ENCODE measurements at places on chromosomes 13 and 19.

- DNase-seq: no peak
Observed at GRCh38 chr13:39259371-39260140, 221.3 kb downstream of the NHLRC3 start.

DNA sequence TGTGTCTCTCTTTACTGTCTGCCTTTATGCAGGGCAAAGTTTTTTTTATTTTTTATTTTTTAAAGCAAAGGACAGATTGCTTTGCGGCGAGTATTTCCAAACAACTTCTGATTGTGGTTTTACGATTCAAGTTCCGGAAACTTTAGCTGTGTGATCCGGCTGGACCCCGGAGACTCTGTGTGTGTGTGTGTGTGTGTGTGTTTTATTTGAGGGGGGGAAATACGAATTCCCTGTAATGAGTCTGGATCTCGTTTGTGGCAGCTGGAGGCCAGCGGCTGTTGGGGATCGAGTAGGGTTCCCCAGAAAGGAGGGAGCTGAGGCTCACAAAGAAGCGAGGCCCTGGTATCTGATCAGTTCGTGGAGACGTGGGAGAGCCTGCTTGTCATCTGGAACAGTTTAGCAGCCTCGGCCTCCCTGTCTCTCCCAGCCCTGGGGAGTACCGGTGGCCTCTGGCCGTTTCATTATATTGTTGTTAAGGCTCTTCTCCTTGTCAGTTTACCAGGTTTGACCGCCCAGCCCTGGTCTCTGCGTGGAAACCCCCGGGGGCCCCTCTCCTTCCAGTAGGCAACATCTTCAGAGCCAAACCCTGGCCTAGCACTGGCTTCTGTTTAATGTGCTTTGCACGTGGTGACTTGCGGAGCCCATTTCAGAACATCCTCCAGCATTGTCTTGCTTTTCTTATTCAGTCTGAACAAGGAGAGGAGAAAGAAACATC is 1.3 kb downstream of the FARP1 start:
- DNase-seq: no peak

DNA sequence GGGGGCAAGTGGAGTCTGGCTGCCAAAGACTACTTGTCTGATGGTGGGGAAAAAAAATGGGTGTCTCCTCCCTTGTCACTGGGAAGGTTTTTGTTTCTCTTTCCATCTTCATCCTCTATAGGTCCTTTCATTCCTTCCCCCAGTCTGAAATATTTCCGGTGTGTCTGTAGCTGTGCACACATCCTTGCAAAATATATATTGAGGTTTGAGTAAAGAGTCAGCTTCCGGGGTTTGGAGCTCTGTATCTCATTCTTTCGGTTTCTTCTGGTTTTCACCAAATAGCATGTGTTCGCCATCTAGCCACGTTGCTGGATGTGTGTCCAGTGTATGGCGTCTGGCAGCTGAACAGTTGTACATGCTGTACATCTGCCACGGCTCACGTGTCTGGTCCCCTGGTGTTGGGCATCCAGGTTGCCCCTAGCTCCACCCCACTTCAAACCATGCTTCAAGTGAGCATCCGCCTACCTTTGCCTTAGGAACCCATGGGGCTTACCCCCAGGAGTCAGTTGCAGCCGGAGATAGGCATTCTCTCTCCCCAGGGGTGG is 142.2 kb downstream of the SIPA1L3 start:
- peak; percentile 74 for DNase-seq

GRCh38 chr19:16449330-16449961 is 22.3 kb downstream of the EPS15L1 start:
- DNase-seq: no peak

DNA sequence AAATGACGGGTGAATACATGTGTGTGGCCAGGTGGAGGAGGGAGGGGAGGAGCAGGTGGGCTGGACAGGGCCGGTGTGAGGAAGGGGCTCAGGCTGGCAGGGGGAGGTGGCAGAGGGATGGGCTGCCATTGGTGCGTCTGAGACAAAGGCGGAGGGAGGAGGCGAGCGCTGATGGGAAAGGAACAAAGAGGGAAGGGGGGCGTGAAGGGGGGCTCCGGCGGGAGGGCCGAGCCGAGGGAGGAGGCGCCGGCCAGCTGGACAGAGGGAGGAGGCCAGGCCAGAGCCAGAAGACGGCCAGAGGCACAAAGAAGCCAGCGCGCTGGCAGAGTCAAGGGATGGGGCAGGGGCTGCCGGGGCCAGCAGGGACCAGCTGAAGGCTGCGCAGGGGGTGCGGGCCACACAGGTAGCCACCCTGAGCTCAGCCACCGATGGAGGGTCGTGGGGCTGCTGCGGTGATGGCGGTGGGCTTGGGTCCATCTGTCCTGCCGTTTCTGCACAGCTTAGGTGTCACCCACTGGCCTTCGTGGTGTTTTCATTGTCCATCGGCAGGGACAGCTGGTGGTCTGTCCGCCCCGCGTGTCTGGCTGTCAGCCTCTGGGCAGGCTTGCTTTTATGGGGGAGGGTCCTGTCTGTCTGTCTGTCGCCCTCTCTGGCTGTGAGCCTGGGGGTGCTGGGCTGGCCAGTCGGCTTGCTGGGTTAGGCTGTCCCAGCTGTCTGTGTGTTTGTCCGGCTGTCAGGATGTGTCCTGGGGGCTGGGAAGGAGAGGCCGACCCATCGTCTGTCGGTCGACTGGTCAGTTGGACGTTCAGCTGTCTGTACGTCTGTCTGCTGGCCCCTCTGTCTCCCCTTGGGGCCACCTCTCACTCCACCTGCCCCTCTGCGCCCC is 2.2 kb downstream of the APC2 start:
- no peak for DNase-seq

- no peak for DNase-seq
Observed at GRCh38 chr19:55618426-55618825, 5.9 kb downstream of the ZNF784 start.

DNA sequence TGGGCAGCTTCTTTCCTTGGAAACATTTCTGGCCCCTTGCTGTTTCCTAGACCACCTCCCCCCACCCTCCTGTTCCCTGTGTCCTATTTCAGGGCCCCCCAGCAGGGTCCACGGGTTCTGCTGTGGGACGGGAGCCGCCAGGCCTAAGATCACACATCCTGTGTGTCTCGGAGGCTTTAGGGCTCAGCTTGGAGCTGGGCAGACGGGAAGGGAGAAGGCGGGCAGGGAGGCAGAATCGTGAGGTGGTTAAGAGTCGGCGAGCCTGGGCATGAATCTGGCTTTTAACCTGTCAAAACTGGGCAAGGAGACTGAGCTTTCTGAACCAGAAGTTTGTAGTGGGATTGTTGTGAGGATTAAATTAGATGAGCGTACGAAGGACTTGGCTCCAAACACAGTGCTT is 4.8 kb downstream of the KCNC3 start:
- no peak for DNase-seq

- no peak for DNase-seq
Observed at GRCh38 chr13:21121616-21122015, 54.7 kb downstream of the SKA3 start.

- no peak for DNase-seq
Observed at GRCh38 chr13:30354493-30355383, 47.4 kb upstream of the KATNAL1 start.

DNA sequence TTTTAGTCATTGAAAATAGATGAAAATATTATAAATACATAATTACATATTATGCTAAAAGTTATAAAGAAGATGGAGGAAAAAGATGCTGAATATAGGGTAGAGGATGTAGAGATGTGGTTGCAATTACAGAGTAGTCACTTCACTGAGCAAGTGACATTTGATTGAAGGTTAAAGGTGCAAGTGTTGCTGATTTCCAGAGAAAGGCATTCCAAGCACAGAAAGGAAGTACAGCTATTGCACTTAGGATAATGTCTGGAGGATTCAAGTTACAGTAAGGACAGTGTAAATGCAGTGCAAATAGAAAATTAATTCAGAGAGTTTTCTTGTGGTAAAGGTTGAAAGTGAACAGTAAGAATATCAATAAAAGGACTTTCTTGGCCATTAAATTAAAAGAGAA is 1721.8 kb downstream of the PCDH9 start:
- no peak for DNase-seq

DNA sequence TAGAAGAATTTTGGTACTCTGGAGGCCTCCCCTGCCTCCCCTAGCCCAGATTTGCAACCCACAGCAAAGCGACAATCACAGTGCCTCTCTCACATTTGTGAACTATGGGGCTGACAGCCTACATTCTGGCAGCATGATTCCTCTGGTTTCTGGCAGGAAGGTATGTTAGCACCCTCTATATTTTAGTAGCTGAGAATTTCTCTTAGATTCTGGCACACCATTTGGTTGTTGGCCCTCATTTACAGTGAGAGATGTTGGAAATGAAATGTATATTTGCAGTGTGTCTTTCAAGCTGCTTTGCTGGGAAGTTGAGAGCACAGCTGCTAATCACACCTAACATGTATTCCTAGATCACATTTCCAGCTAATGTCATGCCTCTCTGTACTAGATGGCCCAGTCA is 735.0 kb downstream of the FGF9 start:
- no peak for DNase-seq

- peak; percentile 81 for DNase-seq
Observed at GRCh38 chr19:16367261-16367683, 42.6 kb downstream of the KLF2 start.

- no peak for DNase-seq
Observed at GRCh38 chr13:106182404-106182803, 353.1 kb downstream of the EFNB2 start.

DNA sequence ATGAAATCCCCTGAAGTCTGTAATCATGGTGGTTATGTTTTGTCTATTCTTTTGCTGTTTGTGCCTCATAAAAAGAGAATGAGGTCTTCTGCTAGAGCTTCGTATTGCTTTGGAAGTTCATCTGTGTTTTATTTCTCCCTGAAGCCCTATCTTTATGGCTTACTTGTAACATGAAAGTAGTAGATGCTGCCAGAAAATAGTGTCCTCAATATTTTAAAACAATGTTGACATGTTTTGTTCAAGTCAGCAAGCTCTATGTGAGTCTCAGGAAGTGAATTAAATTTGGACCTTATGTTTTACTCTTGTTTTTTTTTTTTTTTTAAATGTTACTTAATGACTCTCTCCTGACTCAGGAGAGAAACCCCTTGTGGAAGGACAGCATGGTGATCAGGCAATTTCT is 130.5 kb downstream of the B3GLCT start:
- no peak for DNase-seq

DNA sequence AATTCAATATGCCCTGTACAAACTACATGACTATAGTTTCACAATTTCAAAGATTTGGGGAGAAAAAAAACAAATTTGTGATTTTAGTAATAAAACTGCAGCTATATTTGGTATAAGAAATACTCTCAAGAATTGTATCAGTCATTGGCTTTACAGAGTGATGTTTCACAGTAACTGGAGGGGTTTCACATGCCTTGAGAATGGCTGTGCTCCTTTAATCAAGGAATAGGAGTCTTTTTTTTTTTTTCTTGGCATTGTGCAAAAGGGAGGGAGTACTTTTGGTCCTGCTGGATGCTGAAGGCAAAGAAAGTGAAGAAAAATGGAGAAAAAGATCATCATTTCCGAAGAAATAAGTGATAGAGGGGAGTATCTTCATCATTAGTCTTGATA is 6.8 kb downstream of the ZNF507 start:
- no peak for DNase-seq

DNA sequence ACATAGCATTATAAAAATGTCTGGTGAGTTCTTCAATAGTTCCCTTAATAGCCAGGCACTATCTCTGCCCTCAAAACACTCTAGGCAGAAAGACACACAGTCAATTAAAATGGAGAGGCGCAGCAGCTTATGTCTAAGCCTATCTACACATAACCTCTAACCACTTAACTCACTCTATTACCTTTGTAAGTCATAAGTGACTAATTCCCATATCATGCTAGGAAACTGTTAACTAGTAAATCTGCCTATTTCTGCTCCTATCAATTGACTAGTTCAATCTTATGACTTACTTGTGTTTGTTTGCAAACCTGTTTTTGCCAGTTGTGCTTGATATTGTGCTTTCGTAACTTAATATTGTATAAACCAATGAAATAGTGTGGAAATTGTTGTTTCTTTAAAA is 3.2 kb downstream of the CCDC122 start:
- DNase-seq: no peak

- peak; percentile 82 for DNase-seq
Observed at GRCh38 chr19:48539503-48540096, 12.4 kb upstream of the SULT2B1 start.

DNA sequence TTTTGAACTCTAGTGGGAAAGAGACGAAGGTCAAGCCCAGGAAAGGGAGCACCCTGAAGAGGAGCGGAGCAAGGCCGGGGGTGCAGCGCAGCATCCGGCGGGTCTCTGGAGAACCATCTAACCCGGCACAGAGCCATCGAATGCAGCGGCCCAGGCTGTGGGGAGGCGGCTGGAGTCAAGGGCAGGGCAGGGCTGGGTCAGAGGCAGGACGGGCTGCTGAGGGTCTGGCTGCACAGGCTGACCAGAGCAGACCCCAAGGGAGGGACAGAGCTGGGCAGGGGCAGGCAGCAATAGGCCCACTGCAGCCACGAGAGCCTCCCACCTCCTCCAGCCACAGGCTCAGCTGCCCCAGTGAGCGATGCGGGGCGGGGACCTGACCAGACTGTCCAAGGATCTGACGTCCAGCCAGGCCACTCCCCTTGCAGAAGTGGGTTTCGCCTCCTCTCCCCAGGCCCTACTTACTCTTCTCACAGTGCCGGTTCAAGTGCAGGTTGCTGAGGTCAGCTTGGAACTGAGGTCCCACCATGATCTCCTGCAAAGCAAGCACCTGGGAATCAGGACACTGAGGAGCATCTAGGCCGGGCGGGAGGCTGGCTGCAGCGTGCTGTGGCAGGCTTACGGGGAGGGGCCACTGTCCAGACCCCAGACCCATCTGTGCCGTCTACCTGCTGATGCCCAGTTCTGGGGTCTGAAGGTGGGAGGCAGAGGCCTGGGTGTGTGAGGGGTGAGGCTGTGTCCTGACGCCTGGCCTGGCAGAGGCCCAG is 19.2 kb downstream of the MIER2 start:
- no peak for DNase-seq

Data from RPMI8226 (cell line).